ENCODE measurements at places on chromosomes 11 and 22. TPM values are rescaled to one million over a fixed set of nuclear protein-coding genes. Genes with fewer than 3 reads are reported as not detected.

GRCh38 chr11:63764679-63765647, 3.6 kb downstream of the ZFTA start:
- H3K36me3 ChIP-seq: no peaks in the 10 kb centered on the region
- H3K27me3 ChIP-seq: no peaks in the 10 kb centered on the region
- DNase-seq: no peak
- no peak overlapping the region for H3K4me3 ChIP-seq

DNA sequence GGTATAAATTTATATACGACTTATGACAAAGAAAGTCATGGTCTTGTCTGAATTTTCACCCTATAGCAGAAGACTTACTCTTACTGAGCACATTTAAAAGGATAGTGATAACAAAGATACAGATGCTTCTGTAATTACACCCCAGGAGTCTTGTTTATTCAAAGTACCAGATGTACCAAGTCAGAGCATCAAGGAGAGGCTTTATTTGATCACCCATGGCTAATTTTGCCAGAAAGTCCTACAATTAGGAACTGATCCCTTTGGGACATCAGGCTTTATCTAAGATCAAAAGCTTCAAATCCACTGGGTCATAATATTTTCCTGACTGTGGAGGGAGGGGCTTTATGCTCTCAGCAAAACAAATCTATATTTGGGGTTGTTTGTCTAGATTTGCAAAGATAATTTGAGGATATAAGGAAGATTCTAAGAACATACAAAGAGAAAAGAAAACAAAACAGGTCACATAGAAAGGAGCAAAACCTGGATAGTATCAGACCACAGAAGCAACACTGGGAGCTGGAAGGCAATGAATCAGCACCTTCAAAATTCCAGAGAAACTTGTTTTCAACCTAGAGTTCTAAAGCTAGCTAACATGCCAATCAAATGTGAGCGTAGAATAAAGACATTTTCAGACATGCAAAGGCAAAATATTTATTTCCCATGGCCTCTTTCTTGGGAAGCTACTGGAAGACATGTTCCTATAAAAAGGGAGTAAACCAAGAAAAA, 124.8 kb upstream of the CSNK2A3 start:
- H3K36me3 ChIP-seq: no peaks in the 10 kb centered on the region
- DNase-seq: no peak
- H3K27ac ChIP-seq: no peak overlapping the region
- no peaks in the 10 kb centered on the region for H3K4me1 ChIP-seq
- no peaks in the 10 kb centered on the region for H3K27me3 ChIP-seq

DNA sequence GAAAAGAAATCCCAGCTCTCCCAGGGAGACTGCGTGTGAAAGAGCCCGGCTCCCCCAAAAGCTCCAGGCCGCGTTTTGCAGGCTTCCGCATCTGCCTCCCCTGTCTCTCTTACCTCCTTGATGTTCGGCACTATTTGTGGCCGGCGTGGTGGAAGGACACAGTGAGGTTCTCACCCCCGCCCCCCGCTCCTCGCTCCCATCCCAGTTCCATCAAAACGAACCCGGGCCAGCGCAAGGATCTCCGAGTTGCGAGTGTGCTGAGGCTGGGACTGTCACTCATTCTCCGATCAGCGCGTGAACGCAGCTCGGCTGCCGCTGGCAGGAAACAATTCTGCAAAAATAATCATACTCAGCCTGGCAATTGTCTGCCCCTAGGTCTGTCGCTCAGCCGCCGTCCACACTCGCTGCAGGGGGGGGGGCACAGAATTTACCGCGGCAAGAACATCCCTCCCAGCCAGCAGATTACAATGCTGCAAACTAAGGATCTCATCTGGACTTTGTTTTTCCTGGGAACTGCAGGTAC, at the start of gene NCAM1:
Gene NCAM1, plus strand, starts transcription at position 275 of the 523 bp plus-strand sequence.
- peaks cover 32% of the 10 kb centered on the region for H3K4me1 ChIP-seq
- peak; percentile 21 for DNase-seq
- peak within 1 kb of the TSS; percentile 51 for H3K4me3 ChIP-seq
- H3K27ac ChIP-seq: peak within 1 kb of the TSS; percentile 79
- peaks cover 59% of the 10 kb centered on the region for H3K27me3 ChIP-seq

DNA sequence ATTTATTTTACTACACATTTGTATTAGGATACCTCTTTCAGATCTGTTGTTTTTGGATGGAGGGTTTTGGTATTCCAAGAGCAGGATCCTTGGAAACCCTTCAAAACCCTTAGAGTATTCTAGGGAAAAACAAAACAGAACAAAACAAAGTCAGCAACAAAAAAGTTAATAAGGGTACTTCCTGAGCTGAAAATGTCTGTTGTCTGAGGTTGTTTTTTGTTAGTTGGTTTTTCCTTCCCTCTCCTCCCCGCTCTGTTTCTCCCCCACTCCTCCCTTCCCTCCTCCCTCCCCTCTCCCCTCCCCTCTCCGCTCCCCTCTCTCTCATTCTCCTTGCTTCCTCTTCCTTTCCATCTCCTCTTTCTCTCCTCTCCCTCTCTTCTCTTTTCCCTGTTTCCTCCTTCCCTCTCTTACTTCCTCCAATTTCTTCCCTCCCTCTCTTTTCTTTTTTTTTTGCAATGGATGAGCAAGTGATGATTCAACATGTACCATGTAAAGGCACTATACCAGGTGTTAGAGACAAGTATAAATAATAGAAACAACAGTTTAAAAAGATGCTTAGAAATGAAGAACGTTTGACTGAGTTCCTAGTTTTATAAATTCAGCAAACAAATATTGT, 160.6 kb downstream of the TMEM135 start:
- no peak overlapping the region for H3K4me3 ChIP-seq
- no peaks in the 10 kb centered on the region for H3K36me3 ChIP-seq
- H3K27me3 ChIP-seq: no peaks in the 10 kb centered on the region

- no peak overlapping the region for H3K27ac ChIP-seq
- peaks cover 58% of the 10 kb centered on the region for H3K36me3 ChIP-seq
- H3K4me3 ChIP-seq: no peak overlapping the region
- no peak for DNase-seq
- H3K27me3 ChIP-seq: no peaks in the 10 kb centered on the region
Observed at GRCh38 chr22:42086051-42086450, 4.5 kb downstream of the NDUFA6 start.

- no peaks in the 10 kb centered on the region for H3K36me3 ChIP-seq
- DNase-seq: no peak
- H3K4me3 ChIP-seq: no peak overlapping the region
- H3K27me3 ChIP-seq: no peaks in the 10 kb centered on the region
- H3K4me1 ChIP-seq: no peaks in the 10 kb centered on the region
Observed at GRCh38 chr22:45238076-45238956, 2.4 kb downstream of the KIAA0930 start.

- H3K4me1 ChIP-seq: no peaks in the 10 kb centered on the region
- no peaks in the 10 kb centered on the region for H3K36me3 ChIP-seq
- no peak overlapping the region for H3K27ac ChIP-seq
- no peak overlapping the region for H3K4me3 ChIP-seq
Observed at GRCh38 chr11:87604350-87604749, 566.6 kb downstream of the TMEM135 start.

GRCh38 chr11:34065505-34066203, 14.1 kb downstream of the CAPRIN1 start:
- H3K4me1 ChIP-seq: no peaks in the 10 kb centered on the region
- H3K27ac ChIP-seq: no peak overlapping the region
- H3K4me3 ChIP-seq: no peak overlapping the region
- no peaks in the 10 kb centered on the region for H3K27me3 ChIP-seq

- H3K27me3 ChIP-seq: no peaks in the 10 kb centered on the region
- H3K36me3 ChIP-seq: no peaks in the 10 kb centered on the region
- H3K4me1 ChIP-seq: no peaks in the 10 kb centered on the region
Observed at GRCh38 chr11:62061356-62062222, 62.2 kb upstream of the INCENP start.

DNA sequence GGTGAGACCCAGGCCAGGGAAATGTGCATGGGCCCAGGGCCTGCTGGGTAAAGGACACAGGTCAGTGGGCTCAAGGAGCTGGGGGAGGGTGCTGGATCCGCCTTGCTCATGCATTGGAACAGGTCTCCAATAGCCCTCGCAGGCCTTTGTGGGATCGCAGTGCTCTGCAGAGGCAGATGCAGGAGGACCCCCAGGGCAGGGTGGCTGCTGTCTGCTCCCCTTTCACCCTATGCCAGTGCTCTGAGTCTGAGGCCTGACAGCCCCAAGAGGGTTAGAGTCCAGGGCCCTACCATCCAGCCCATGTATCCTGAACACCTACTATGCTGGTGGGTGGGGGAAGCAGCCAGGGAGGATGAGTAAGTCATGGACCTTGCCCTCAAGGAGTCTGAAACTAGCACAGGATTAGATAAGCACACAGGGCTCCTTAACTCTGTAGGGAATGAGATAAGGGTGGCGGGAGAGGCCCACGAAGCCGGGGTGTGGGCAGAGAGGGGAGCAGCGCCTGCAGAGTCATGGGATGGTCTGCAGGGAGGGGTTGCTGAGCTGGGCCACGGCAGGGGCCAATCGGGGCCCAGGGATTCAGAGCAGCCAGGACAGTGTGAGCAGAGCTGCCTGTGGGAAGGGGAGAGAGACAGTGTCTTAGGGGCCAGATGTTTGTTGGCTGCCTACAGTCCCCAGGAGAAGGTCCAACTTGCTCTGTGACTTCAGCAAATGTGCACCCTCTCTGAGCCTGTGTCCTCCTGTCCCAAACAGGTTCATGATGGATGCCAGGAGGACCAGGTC, 10.5 kb upstream of the EHD1 start:
- no peaks in the 10 kb centered on the region for H3K4me1 ChIP-seq
- H3K4me3 ChIP-seq: no peak overlapping the region
- DNase-seq: no peak
- no peak overlapping the region for H3K27ac ChIP-seq
- no peaks in the 10 kb centered on the region for H3K36me3 ChIP-seq

- no peaks in the 10 kb centered on the region for H3K27me3 ChIP-seq
- no peaks in the 10 kb centered on the region for H3K36me3 ChIP-seq
Observed at GRCh38 chr22:48973694-48974041, 854.0 kb downstream of the BRD1 start.

- no peaks in the 10 kb centered on the region for H3K36me3 ChIP-seq
- no peaks in the 10 kb centered on the region for H3K27me3 ChIP-seq
- DNase-seq: no peak
Observed at GRCh38 chr22:49996119-49996517, 16.4 kb downstream of the IL17REL start.

GRCh38 chr11:36419791-36420424, 90.2 kb downstream of the TRAF6 start:
- H3K27me3 ChIP-seq: no peaks in the 10 kb centered on the region
- no peak for DNase-seq
- no peaks in the 10 kb centered on the region for H3K36me3 ChIP-seq
- no peak overlapping the region for H3K4me3 ChIP-seq
- no peaks in the 10 kb centered on the region for H3K4me1 ChIP-seq
- no peak overlapping the region for H3K27ac ChIP-seq

Gene OR4C5
- total RNA-seq: not detected

Gene ASCL2
- total RNA-seq: 4.1 TPM

All from tibial nerve (tissue), 4 donors.